GM06990 (cell line): ENCODE measurements at places on chromosomes 3 and 15.

GRCh38 chr15:39685999-39686613, 96.5 kb downstream of the FSIP1 start:
- no peak for DNase-seq

- DNase-seq: no peak
Measured at GRCh38 chr3:116314476-116314875, 130.8 kb downstream of the LSAMP start.

GRCh38 chr3:194220901-194221326, 85.0 kb downstream of the HES1 start:
- DNase-seq: no peak

GRCh38 chr3:184230081-184230602, 757 bp downstream of the VWA5B2 start:
- DNase-seq: no peak

GRCh38 chr3:141552440-141552991, 65.7 kb downstream of the RASA2 start:
- DNase-seq: no peak

DNA sequence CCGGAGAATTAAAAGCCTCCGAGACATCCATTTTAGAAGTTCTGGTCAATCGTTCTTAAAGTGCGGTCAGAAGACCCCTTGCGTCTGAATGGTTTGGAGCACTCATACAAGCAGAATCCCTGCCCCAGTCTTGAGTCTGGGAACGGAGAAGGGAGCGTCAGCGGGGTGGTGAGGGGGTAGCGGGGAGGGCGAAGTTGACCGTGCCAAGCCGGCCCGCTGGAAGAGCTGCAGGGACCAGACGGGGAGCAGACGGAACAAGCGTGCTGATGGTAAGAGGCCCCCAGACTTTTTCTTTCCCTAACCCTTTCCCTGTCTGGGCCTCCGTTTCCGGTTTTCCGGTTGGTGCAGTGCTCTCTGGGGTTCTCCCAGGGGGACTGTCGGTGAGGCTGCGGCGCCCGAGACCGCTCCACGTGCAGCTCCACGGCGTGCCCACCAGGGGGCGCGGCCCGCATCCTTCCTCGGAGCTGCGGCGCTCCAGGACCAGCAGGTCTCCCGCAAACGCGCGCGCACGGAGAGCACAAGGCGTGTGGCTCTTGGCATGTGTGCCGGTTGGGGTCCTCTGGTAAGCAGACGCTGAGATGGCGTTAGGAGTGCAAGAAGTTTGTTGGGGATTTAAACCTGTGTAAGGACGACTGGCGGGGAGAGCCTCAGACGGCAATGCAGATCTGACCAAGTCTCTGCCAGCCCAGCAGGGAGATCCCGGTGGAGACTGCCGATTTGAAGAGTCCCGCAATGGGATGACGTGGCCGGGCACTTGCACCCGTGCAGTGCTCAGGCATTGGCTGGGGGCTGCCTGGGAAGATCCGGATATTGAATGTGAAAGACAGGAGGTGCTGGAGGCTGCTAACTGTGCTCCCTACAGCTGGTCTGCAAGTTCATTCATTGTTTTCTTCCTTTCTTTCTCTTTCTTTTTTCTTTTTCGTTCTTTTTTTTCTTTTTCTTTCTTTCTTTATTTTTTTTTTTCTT, 19.2 kb upstream of the CORO2B start:
- peak; percentile 74 for DNase-seq
